ENCODE measurements at places on chromosomes 7 and 10. TPM values are rescaled to one million over a fixed set of nuclear protein-coding genes. Genes with fewer than 3 reads are reported as not detected.

CLEC5A gene
- polyA plus RNA-seq, result not detected

ZKSCAN5 gene
- polyA plus RNA-seq, result 5.4 TPM

PNLIPRP2 gene
- polyA plus RNA-seq, result not detected

LRRC17 gene
- not detected for polyA plus RNA-seq

TUBB8 gene
- 0.59 TPM for polyA plus RNA-seq
